NCI-H187 (cell line): ENCODE measurements at places on chromosomes 11 and 22.

- DNase-seq: no peak
Observed at GRCh38 chr22:49202226-49202625, 625.4 kb downstream of the BRD1 start.

- no peak for DNase-seq
Observed at GRCh38 chr11:57161351-57161750, 20.4 kb upstream of the LRRC55 start.

DNA sequence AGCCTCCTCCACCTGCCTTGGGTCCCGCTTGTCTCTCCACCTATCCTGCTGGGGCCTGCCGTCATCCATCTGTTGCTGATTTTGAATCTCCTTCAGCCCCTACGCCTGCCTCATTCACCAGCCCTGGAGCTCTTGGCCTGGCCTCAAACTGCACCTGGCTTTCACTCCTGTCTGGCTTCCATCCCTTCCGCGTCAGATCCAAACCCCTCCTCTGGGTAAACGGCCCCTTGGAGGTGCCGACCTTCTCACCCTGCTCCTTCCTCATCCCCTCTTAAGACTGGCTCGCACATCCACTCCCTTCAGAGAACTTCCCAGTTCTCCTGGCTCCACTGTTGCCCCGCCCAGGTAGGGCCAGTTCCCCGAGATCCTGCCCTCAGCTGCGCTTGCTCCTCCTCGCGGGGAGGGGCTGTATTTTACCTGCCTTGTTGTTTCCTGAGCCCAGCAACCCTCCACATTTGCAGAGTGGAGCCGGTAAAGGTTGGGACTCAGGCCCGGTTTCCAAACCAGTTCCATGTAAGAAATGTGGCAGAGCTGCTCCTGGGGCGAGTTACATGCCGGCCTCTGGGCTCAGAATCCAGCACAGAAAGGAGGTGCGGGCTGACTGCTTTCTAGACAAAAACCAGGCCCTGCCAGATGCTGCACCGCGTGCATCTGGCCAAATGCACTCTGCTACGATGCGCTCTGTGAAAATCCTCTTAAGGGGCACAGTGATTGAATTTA lies 13.9 kb upstream of the SHANK2 start:
- no peak for DNase-seq

- no peak for DNase-seq
Observed at GRCh38 chr22:29187831-29188230, 17.9 kb upstream of the EMID1 start.

- no peak for DNase-seq
Observed at GRCh38 chr11:71451596-71452198, 1.3 kb upstream of the NADSYN1 start.

DNA sequence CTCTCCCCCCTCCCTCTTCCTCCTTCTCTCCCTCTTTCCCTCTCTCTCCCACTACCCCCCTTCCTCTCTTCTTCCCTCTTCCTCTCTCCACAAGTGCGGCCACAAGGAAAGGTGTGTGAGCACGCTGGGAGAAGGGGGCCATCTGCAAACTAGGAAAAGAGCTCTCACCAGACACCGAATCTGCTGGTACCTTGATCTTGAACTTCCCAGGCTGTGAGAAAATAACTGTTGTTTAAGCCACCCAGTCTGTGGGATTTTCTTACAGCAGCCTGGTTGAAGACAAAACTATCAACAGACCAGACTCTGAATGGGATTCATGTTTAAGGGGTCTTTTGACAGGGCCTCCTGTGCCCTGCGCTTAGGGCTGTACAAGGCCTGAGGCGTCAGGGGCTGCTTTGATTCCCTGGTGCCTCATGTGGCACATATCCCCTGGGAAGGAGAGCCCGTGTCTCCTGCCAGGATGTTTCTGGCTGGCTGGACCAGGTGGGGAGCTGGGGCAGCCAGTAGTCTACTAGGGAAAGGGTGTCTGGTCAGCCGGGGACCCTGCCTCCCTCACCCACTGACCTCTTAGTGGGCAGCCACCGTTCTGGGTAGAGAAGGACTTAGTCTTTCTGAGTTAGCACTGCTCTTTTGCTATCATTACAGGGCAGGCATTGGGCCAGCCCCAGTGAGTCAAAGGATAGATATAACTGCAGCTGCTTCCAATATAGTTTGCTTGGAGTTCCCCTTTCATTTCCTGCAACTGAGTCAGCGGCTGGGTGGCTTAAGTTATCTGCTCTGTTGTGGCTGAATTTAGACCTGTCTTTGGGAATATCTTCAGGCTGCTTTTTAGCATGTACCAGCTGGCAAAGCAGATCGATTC lies 6.2 kb downstream of the PANX1 start:
- no peak for DNase-seq

DNA sequence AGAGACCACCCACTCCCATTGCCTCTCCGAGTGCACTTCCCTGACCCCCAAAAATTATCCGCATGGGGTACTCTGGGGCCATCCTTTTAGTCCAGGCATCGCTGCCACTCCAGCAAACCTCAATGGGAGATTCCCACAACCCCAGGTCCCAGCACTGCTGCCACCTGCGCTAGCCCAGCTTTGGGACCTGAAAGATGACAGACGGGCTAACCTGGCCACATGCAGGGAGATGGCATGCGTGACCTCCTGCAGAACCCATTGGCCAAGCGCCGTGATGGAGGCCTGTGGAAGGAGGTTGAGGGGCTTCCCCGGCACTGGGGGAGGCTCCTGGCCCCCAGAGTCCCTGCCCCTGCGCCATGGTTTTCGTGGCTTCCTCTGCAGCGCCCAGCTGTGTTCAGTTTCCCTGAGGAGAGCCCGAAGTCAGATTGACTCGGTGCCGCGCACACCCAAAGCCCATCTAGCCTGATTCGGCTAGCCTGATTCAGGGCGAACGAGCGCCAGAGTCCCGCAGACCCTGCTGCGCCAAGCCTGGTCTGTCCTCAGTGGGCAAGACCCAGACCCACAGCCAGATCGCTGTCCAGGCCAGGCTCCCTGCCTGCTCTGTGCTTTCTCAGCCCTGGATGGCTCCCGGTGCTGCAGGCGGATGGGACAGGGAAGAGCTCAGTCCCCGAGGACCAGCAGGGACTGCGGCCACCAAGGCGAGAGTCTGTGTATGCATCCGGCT lies 751 bp upstream of the WNT7B start:
- DNase-seq: no peak

GRCh38 chr11:114277637-114278341 lies 18.4 kb upstream of the NNMT start:
- DNase-seq: no peak

- no peak for DNase-seq
Observed at GRCh38 chr11:86811637-86812321, 11.4 kb downstream of the PRSS23 start.
